Activated CD4-positive, alpha-beta T cell treated with anti-CD3 and anti-CD28 coated beads, Interleukin-2, amount 10 ng/mL, durations not matched to agents 7 days and 5 days (primary cell): ENCODE measurements at places on chromosomes 16 and 17.
A peak's percentile ranks its signal among the peaks of the same experiment; 100 is the strongest.

GRCh38 chr17:7747635-7748071 lies 30.1 kb downstream of the DNAH2 start:
- no peak for DNase-seq

- DNase-seq, result no peak
These were observed 21.8 kb upstream of the KIF19 start for GRCh38 chr17:74304184-74304583.

GRCh38 chr17:18037486-18037885 lies 1.5 kb downstream of the ATPAF2 start:
- no peak for DNase-seq

DNA sequence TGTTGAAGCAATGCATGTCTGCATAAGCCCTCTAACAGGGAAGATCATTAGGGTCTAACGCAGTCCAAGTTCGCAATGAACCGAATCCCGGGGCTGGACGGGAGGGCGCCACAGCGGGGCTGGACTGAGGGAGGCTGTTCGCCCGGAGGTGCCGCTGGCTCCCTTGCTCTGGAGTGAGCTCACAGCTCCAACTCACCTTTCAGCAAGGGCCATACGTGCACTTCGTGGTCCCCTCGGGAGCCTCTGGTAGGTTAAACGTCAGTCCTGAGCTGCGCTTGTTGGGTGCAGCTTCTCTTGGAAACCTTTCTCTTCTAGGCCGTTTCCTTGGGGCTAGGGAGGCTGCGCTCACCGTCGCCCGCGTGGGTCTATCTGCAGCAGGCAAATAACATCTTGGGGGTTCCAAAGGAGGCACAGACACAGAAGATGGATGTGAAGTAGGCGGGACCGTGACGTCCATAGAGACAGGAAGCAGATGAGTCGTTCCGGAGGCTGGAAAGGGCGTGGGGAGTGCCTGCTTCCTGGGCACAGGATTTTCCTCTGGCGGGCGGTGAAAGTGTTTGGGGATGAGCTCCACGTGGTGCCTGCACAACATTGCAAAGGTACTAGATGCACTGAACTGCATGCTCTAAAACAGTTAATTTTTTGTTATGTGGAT lies 21.9 kb downstream of the ATP2C2 start:
- DNase-seq, result no peak

GRCh38 chr17:33433581-33433980 lies 140.5 kb upstream of the ASIC2 start:
- DNase-seq, result no peak

DNA sequence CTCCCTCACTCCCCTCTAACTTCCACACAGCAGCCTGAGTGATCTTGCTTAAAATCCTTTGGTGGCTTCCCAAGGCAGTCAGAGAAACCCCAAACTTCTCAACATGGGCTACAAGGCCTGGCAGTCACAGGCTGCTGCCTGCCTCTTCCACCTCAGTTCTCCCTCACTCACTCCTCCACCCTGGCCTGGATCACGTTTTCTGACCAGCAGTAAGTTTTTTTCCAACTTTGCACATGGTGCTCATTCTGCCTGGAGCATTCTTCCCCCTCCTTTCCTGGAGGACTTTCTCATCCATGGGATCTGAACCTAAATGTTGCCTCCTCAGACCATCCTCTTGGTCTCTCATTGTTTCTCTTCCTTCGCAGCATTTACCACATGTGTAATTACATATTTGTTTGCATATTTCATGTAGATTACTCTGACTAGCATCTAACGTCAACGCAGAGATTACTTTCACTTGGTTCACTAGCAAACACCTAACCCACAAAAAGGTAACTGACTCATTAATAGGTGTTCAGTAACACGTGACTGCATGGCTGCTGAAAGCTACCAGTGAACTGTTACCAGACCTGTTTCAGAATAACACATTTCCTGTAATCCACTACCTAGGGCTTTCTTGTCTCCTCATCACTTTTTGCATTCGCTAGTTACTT lies 17.1 kb downstream of the GNA13 start:
- peak; percentile 74 for DNase-seq

DNA sequence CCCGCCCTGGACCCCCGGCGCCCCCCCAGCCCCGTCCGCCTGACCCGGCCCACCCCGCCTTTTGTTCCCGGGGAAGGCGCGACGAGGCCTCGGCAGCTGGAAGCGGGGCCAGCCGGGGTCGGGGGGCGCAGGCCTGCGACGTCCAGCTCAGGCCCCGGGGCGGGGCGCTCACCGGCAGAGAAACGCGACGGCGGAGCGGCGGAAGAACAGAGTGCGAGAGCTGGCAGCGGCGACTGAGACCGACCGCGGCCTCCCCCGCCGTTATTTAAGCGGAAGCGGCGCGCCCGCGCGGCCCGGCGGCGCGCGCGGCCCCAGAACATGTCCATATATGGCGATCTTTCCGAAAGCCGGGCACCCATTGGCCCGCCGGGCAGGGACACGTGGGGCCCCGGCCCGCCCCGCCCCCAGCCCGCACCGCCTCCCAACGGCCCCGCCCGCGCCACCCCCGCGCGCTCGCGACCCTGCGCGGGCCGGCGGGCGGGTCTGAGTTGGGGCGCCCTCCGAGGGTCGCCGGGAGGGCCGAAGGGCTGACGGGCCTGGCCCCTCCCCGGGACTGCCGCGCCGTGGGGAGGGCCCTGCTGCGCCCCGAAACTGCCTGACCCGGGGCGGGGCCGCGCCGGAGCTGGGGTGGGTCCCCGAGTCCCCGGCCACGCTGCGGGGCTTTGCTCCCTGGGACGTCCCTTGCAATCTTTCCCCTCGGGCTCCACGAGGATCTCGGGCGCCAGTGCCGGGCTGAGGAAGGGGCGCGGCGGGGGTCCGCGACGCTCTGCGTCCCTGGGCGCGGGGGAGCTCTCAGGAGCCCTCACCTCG lies at the start of gene ACTG1:
ACTG1 (minus strand) TSS at position 238 of the 810 bp plus-strand sequence. CDS start 445 bp downstream, outside the sequence.
- DNase-seq, result peak; percentile 92

- DNase-seq, result no peak
These were observed 41.8 kb upstream of the ARL4D start for GRCh38 chr17:43356999-43357398.

DNA sequence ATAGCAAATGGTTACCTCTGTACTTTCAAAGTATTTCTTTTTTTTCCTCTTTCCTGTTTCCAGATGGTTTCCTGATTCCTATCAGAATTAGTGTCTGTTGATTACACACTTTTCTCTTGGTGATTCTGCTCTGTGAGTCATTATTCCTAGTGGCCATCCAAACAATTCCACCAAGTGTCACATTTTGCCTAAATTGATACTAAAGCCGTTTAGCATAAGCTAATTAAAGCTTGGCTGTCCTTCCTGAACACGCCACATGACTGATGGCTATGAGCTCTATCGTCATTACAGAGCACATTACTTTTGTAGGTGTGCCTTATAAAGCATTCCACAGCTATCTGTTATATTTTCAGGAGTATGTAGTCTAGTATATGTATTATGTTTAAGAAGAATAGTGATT lies 671.2 kb downstream of the CDH8 start:
- no peak for DNase-seq

- no peak for DNase-seq
These were observed 1.7 kb downstream of the OTOP3 start for GRCh38 chr17:74937064-74938051.

GRCh38 chr17:31015639-31016038 lies 44.8 kb downstream of the RNF135 start:
- DNase-seq, result no peak
